ENCODE measurements at places on chromosomes 13 and 19.
A peak's percentile ranks its signal among the peaks of the same experiment; 100 is the strongest.

DNA sequence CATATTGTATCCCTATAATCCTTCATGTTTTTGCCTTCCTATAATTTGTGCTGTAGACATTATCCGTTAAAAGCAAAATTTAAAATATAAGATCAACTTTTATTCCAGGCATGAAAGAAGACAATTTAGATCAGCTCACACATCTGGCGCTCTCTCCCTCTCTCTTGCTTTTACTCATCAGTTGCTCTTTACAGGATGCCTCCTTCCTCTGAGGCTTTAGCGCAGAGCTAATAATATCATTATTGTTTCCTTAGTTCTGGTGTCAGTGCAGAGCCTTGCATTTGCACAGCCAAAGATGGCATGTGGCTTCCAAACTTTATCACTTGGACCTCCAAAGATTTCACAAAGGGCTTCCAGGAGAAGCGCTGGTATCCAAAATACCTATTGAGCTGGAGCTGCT lies 295.1 kb downstream of the FGF9 start:
- DNase-seq = no peak

GRCh38 chr19:19126102-19126501 lies 12.2 kb downstream of the TMEM161A start:
- DNase-seq = no peak

GRCh38 chr19:18292810-18293641 lies 11.6 kb upstream of the JUND start:
- DNase-seq = peak; percentile 75

DNA sequence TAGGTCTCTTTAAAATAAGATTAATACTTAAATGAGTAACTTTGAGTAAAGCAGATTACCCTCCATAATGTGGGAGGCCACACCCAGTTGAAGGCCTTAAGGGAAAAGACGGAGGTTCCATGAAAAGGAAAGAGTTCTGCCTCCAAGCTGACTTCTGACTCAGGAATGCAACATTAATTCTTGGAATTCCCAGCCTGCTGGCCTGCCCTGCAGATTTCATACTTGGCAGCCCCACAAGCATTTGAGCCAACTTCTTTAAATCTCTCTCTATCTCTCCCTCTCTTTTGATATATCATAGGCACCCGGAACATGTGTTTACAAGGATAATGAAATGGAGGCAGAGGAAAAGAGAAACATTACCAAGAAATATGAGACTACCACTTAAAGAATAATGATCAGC lies 902.3 kb upstream of the MIR17HG start:
- DNase-seq = peak; percentile 91

DNA sequence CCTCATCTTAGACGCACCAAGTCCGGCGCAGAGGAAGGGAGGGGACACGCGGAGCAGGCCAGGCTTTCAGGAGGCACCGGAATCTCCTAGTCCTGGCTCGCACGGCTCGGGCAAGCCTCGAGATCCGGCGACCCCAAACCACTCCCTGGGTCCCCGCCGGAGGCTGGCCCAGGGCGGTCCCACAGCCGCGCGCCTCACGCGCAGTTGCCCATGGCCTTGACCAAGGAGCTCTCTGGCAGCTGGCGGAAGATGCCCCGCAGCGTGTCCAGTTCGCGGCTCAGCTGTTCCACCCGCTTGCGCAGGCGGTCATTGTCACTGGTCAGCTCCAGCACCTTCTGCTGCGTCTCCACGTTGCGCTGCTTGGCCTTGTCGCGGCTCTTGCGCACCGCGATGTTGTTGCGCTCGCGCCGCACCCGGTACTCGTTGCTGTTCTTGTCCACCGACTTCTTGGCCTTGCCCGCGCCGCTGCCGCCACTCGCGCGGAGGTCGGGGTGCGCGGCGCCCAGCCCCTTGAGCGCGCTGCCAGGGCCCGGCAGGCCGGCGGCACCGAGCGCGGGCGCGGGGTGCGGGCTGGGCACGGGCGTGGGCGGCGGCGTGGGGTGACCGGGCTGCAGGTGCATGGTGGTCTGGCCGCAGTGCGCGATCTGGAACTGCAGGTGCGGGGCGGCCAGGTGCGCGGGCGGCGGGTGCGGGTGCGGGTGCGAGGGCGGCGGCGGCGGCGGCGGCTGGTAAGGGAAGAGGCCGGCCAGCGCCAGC lies 1.0 kb downstream of the CEBPA start:
- peak; percentile 30 for DNase-seq

- no peak for DNase-seq
Observed at GRCh38 chr13:107275945-107276614, 708.1 kb upstream of the ARGLU1 start.

- no peak for DNase-seq
Observed at GRCh38 chr13:78997902-78998629, 339.1 kb upstream of the OBI1 start.

DNA sequence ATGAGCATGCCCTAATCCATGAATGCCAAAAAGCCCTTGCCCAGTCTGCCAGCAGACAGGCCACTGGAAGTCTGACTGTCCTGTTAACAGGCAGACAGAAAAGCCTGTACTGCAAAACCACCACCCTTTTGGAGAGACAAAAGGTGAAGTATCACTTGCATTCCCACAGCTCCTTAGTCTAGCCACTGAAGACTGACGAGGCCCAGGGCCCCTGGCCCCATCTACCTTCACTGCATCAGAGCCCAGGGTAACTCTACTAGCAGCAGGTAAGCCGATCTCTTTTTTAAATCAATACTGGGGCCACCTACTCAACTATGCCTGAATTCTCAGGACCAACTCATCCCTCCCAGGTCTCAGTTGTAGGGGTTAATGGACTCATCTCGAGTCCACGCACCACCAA lies 45.5 kb downstream of the ZNF93 start:
- no peak for DNase-seq

- no peak for DNase-seq
Observed at GRCh38 chr19:14142262-14143190, 6.1 kb upstream of the ASF1B start.

DNA sequence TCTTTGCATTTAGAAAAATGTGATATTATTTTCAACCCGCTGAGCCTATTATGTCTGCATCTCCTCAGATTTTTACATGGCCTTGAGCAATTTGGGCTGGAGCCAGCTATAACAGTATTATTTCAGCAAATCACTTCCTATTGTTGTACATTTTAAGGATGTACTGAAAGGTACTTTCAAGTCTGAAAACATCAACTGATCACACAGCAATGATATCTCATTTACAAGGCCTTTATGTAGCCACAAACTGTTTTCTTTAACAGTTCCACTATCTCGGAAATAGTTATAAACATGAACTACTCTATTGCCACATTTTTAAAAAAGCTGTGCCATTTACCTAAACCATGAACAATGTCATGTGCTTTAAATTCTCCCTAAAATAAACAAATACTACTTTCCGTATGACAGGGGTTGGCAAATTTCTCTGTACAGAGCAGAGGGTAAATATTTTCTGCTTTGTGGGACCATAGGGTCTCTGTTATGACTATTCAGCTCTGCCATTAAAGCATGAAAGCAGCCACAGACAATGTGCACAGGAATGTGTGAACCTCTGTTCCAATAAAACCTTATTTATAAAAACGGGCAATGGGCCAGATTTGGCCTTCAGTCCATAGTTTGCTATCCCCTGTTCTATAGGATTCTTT lies 560.4 kb downstream of the GPC6 start:
- peak; percentile 22 for DNase-seq
